ENCODE measurements at places on chromosomes 3 and 15.

GRCh38 chr3:29889215-29889614 is 608.3 kb downstream of the RBMS3 start:
- no peak for DNase-seq

GRCh38 chr3:64291345-64291744 is 66.1 kb upstream of the PRICKLE2 start:
- DNase-seq = no peak

- DNase-seq = no peak
Observed at GRCh38 chr3:129593595-129594339, 12.7 kb downstream of the PLXND1 start.

DNA sequence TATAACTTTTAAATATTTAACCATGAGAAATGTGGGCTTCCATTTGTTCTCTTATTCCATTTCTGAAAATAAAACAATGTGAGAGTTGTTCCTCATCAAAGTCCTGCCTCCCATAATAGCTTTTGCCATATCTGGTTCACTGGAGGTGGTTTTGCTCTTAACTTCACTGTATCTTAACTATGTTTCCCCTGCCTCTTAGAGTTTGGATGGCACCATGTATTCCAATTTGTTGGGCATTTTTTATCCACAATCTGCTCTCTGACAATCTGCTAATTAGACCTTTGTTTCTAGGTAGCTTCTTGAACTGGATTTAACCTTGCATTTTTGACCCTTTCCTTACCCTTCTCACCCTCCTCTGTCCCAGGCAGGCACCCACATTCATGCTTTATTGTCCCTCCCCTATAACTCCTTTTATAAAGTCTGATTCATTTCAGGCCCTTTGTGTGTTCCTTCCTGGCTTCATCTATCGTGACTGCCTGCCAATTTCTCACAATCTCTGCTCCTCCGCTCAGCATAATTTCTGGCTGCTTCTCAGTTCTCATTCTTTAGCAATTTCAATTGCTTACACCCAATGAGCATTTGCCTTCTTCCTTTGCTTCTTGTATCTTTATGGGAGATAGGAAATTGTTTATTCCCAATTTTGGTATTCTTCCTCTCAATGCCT is 144.2 kb upstream of the ARHGEF26 start:
- DNase-seq = no peak

DNA sequence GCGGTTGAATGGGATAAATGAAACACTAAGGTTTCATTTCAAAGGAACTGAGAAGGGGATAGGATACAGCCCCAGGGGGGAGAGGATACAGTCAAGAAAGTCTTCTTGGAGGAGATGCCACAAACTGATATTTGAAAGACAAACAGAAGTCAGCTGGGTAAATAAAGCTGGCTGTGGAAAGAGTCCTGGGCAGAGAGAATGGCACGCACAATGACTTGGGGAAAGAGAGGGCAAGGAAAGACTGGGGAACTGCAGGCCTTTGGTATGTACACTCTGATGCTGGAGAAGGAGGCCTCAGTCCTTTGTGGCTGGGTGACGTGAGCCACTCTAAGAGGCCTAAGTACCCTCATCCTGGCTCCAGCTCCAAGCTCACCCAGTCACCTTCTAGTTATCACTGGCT is 45.2 kb upstream of the LMCD1 start:
- no peak for DNase-seq

DNA sequence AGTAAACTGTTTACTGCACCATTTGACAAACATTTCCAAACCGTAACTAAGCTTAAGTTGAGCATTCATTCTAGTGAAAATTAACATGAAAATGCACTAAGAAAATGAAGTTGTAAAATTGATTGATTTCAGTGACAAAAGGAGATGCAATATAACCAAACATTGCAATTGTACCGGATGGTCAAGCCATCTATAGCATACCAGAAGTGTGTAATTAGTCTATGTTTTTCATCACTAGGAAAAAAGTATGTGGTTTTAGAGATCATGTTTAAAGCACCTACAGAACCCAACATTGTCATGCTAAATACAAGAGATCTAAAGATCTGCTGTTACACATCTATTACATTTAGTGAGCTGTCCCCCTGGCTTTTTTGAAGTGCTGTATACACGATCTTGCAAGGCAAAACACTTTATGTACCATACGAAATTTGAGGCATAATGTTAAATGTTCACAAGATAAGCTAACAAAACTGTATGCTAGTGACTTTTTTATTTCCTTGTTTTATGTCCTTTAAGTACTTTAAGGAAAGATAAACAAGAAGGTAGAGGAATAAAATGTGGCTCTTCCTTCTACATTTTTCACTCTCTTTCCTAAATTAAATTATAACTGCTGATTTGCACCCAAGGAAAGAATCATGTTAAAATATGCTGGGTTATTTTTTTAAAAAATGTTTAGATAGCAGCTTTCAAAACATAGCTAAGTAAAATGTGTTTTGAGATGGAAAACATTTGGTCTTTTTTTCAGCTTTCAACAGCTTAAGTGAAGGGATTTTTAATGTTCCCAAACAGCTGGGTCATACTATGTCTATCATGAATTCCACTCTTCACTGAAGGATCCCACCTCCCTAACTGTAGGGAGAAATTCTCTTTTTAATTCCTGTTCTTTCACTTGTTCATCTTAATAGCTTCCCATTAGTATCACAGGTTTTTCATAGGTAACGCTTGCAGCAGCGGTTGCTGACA is 498.0 kb downstream of the MECOM start:
- no peak for DNase-seq

- DNase-seq = no peak
Observed at GRCh38 chr3:66717806-66718205, 217.0 kb upstream of the LRIG1 start.

- no peak for DNase-seq
Observed at GRCh38 chr3:18428036-18428435, 2.9 kb upstream of the SATB1 start.

- no peak for DNase-seq
Observed at GRCh38 chr3:37660782-37661181, 200.9 kb upstream of the CTDSPL start.

- DNase-seq = no peak
Observed at GRCh38 chr3:171940151-171940649, 97.1 kb downstream of the TMEM212 start.

DNA sequence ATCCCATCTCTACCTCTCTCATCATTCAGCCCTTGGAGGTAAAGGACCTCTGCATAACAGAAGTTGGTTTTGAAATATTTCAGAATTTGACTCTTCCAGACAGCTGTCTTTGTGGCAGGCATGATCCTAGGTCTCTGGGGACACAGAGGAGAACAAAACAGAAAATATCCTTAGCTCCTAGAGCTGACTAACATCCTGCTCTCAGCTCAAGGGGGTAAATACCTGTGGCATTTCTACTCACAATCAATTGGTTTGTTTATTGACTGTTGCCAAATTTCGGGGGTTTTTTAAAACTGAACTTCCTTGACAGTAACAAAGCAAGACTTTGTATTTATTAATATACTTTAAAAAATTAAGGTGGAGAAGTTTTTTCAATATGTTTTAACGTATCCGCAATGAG is 78.8 kb downstream of the EOMES start:
- no peak for DNase-seq

GRCh38 chr3:113255100-113255853 is 43.9 kb downstream of the BOC start:
- DNase-seq = no peak

DNA sequence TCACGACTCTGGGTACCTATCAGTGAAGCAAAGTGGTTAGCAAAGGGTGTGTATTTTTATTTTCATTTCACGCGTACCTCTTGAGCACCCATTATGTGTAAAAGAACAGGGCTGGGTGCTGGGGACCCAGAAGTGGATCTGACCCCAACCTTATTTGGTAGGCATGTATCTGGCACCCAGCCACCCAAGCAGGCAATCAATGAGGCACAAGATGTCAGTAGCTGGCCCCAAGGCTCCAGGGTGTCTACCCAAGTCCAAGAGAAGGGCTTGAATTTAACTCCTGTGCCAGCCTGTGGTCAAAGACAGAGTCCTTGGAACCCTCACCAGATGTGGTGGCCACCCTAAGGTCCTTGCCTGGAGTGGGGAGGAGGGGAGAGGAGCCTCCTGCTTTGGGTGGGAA is 5.7 kb downstream of the PLEKHO2 start:
- no peak for DNase-seq

- no peak for DNase-seq
Observed at GRCh38 chr3:12670365-12671119, 6.6 kb upstream of the RAF1 start.
